GM20000 (cell line): ENCODE measurements at places on chromosomes 7 and 10.

GRCh38 chr10:99555371-99555770, 22.6 kb downstream of the NKX2-3 start:
- DNase-seq, result no peak

GRCh38 chr7:42164881-42165428, 72.1 kb downstream of the GLI3 start:
- no peak for DNase-seq

DNA sequence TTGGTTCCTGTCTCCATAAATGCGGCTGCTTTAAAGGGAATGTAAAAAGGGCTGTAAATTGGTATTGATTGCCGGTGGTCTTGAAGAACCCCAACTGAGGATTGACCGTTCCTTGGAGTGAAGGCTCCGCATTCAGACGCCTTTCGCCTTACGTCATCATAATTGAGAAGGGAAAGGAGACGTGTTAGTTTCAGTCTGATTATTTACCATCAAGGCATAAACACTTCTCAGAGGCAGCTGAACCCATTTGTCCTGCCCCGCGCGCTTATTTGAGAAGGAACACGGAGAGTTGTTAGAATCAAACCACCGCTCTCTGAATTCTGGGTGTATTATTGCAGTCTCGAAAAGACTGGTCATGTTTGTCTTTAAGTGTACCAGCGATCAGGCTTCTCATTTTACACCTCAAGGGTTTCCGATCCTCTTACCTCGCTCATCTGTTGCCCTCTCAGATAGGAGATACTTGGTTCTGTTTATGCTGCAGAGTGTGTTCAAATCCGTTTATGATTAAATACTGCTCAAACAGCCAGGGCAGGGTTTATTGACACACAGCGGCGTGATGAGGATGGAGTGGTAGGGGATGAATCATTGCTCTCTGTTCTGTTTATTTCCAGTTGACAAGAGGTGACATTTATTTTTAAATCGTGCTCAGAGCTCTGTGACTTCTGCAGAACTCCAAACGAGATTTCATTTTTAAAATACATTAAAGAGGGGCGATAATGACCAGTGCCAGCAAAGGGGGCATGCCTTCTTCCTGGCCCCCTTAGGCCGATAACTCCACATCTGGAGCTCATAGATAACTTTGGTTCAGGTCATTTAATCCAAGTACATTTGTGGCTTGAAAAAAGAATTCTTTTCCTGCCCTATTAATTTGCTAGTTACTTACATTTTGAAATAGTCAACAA, 30.4 kb downstream of the FOXK1 start:
- DNase-seq, result peak; percentile 73

- no peak for DNase-seq
These were observed 60.0 kb downstream of the PLXNA4 start for GRCh38 chr7:132516042-132516840.

DNA sequence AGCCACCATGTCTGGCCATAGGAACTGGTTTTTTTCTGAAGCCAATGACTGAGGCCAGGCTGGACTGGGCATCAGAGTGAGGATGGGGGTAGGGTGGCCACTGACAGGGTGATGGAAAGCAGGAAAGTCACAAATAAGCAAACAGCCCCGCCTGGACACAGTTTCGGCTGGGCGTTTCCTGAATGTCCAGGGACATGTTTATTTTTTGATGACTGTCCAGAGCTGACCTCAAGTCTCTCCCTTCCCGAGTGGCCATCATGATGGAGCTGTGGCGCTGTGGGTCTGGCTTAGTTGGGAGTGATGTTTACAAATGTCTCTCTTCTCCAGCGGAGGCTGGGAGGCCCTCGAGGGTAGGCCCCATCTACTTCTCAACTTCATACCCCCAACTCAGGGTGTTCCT, 37.1 kb upstream of the COMTD1 start:
- no peak for DNase-seq

DNA sequence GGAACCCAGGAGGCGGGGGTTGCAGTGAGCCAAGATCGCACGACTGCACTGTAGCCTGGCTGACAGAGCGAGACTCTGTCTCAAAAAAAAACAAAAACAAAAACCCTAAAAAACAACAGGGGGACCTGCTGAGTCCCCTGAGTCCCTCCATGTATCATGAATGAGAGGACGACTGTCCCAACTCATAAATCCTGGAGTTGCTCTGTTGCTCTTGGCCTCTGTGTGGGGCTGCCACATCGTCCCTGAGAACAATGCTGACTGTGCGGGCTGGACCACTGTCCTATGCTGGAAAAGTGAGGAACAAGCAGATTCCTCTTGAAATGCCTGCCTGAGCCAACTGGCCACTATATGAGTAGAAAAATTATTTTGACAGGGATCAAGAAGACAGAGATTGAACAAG, 122.5 kb downstream of the IDE start:
- DNase-seq, result no peak

- DNase-seq, result no peak
These were observed 1063.3 kb downstream of the NRG3 start for GRCh38 chr10:82938331-82938730.
